NCI-H1092 treated with DMSO at 0.1 percent for 48 hours (cell line): ENCODE measurements at places on chromosomes 1 and 21.
A peak's percentile ranks its signal among the peaks of the same experiment; 100 is the strongest.

DNA sequence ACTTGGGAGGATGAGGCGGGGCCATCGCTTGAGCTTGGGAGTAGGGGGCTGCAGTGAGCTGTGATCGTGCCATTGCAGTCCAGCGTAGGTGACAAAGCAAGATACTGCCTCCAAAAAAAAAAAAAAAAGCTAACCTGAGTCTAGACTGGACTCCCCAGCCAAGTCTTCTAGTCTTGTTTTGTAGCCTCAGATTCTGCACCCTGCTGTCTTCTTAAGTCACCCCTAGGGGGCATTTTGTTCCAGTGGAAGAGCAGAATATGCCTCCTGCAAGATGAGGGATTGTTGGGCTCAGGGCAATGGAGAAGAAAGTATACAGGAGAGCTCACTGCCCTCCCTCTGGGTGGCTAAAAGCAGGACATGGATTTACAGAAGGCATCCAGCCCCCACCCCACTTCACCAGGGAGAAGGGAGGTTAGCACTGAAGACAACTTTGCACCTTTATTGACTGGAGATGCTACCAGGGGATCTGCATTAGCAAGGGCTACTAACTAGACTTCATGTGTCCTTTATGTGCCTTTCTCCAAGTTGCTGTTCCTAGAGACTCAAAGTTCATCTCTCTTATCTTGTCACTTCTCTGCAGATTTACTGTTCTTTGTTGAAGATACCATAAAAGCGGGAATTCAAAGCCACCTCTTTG lies 15.3 kb upstream of the RNF187 start:
- DNase-seq, result peak; percentile 56

DNA sequence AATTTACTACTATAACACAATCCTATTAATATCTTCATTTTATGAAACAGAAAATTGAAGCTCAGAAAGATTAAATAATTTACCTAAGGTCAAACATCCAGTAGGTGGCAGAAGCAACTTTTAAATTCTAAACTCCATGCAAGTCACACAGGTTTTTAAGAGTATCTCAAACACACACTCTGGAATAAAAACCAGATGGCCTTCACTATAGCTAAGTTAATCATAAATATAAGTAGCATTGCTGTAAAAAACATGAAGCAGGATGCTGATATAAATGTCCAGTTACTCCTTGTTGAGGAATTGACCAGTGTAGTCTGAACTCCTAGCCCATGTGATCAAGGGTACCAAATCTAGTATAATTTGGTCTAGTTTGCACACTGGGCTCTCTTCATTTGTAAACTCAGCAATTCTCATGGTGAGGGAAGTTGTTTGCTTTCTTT lies 9.4 kb upstream of the FMO3 start:
- DNase-seq, result peak; percentile 23

DNA sequence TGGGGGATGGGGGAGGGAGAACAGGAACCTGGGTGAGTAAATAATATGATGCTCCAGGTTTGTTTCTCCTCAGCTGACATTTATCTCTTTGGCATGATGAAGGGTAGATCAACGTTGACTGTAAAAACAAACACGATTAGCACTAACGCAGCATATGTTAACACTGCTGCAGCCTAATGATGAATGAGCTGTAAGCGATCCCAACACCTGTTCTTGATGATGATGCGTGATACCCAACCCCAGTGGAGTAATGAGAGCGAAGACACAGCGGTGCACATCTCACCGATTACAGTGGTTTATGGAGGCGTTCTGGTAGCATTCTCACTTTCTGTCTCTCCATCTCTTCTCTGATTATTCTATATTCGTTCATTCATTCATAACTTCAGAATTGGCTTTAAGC lies 640.4 kb downstream of the USP25 start:
- DNase-seq, result no peak

DNA sequence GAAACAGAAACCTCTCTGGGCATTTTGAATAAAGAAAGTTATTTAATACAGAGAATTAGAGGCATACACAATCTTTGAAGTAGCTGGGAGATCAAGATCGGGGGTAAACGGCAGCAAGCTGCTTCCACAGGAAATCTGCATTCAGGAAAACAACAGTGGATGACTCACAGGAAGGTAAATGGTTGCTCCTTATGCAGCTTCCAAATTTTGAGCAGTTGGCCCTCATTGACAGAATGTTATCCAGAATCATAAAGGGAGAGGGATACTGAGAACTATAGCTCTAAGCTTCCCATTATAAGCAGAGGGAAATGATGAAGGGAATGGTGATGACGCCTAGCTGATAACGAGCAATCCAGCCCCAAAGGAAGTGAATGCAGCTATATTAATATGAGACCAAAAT lies 28.6 kb downstream of the ZMYND12 start:
- DNase-seq, result no peak

GRCh38 chr1:25033030-25033827 lies 103.2 kb upstream of the RUNX3 start:
- DNase-seq, result no peak

DNA sequence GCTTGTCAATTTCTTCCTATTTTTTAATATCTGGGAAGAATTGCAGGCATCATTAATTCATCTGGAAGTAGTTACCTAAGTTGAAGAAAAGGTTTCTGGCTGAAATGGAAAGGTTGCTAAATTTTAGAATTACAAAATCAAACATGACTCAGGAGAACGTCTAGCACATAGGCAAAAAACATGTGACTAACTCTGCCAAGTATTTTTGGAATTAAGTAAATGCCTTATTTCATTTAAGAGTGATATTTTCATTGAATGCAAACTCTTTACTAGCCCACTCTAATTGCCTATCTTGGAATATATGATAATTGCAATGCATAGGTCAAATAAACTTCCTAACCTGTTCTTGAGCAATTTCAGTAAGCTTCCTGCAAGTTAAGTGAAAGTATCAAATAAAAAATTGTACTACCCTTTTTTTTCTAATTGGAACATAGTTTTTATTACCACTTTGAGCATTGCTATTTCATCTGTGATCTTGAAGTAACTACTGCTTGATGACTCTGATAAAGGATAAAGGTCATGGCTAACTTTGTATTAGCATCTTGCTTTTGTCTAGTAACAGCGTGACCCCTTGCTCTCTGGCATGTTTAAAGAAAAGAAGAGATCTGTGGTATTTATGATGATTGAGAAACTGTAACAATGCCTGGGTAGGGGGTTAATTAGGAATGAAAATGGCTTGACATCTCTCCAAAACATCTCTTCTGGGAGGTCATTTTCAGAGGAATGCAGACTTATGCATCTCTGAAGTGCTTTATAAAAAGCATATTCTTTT lies 208.3 kb upstream of the NCAM2 start:
- no peak for DNase-seq

DNA sequence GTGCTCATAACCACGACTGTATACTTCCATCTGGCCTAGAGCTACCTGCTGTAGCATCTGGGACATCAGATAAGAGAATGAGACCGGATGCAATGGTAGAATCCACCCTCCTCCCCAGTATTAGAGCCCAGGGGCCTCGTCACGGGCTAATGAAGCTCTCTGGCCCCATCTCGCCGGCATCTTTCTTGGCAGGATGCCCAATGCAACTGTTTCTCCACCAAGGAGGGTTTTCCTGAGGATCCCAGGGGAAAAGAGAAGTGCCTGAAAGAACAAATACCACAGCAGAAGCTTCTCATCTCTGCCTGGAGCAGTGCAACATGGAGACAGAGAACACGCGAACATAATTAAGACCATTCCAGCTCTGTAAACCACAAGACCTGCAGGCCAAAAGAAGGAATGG lies 80.0 kb downstream of the VWA5B1 start:
- peak; percentile 49 for DNase-seq

GRCh38 chr1:210061992-210062391 lies 124.0 kb downstream of the SYT14 start:
- no peak for DNase-seq

- DNase-seq, result no peak
These were observed 15.9 kb downstream of the PDIK1L start for GRCh38 chr1:26127235-26128163.

GRCh38 chr1:47351305-47351704 lies 17.7 kb downstream of the CMPK1 start:
- no peak for DNase-seq

DNA sequence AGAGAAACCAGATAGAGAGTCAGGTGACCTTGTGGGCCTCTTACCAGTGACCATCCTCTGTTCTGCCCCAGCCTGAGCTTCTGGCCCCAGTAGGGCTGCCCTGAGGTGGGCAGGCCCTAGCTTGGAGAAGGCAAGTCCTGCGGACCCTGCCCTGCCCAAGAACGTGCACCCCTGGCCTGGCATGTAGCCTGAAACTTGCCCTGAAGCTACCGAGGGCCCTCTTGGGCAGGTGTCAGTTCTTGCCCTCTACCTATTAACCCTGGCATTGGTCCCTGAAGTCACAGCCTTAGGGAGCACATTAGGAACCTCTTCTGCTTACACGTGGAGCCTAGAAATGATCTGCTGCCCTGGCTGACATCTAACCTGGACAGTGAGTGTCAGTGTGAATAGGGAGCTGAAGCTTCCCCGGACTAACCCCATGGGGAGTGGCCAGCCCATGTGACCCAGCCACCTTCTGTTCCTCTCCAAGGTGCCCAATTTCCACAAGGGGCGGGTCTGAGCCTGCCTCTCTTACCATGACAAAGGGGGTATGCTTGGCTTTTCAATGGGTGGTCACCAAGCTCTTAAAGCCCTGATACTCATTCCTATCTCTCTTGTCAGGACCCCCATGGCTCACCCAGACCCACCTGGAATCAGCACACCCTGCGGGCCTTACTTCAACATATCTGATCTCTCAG lies 163.0 kb downstream of the ZSCAN20 start:
- DNase-seq, result no peak

DNA sequence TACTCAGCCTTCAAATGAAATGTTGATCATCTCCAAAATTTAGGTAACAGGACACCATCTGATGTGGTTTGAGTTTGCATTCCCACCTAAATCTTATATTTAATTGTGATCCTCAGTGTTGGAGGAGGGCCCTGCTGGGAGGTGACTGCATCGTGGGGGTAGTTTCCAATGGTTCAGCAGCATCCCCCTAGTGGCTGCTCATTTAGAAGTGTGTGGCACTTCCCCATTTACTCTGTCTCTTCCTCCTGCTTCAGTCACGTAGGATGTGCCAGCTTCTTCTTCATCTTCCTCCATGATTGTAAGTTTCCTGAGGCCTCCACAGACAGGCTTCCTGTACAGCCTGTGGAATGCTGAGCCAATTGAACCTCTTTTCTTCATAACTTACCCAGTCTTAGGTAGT lies 731.2 kb downstream of the USP25 start:
- DNase-seq, result no peak

GRCh38 chr1:57729181-57729580 lies 305.3 kb upstream of the DAB1 start:
- DNase-seq, result no peak

- no peak for DNase-seq
These were observed 10.0 kb downstream of the MEX3A start for GRCh38 chr1:156072251-156072650.

GRCh38 chr1:223062177-223062576 lies 80.9 kb downstream of the TLR5 start:
- DNase-seq, result no peak

- no peak for DNase-seq
These were observed 4.5 kb upstream of the DDR2 start for GRCh38 chr1:162627662-162628296.

- no peak for DNase-seq
These were observed 196.7 kb upstream of the GALNT2 start for GRCh38 chr1:229870381-229870780.

- DNase-seq, result no peak
These were observed 20.0 kb downstream of the SLC45A1 start for GRCh38 chr1:8337776-8338525.

DNA sequence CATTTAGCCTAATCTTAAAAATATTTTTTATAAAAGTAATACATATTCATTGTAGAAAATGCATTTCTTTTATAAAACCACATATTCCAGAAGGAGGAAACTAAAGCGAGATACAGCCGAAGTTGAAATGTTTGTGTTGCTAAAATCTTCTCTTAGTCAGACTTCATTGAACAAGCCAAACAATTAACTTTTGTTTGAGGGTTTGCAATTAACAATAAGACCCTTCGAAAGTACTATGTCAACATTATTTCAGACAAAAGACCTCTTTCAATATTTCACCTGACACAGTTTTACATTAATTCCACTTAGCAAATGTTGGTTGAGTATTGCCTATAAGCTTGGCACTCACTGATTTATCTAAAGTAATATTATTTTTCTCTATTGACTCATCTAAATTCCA lies 354.0 kb upstream of the ADAMTS5 start:
- no peak for DNase-seq

GRCh38 chr1:90274376-90274775 lies 279.5 kb downstream of the ZNF326 start:
- DNase-seq, result no peak

GRCh38 chr1:205192287-205192686 lies 19.2 kb downstream of the DSTYK start:
- no peak for DNase-seq

DNA sequence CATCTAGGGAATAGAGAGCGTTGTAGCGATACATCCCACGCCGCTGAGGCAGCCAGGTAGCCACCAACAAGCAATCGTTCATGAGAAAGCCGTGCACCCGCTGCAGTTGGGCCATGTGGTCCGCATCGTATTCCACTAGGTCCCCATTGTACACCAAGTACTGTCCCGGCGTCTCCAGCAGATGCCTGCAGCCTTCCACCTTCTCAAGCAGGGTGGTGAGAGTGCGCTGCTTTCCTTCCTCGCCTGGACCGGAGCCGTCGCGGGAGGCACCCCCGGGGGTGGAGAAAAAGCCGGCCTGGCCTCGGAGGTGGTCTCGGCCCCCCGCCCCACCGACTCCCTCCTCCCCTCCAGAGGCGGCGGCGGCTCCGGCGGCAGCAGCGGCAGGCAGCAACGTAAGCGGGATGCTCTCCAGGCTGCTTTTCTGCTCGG lies 595 bp downstream of the EXOC8 start:
- no peak for DNase-seq

DNA sequence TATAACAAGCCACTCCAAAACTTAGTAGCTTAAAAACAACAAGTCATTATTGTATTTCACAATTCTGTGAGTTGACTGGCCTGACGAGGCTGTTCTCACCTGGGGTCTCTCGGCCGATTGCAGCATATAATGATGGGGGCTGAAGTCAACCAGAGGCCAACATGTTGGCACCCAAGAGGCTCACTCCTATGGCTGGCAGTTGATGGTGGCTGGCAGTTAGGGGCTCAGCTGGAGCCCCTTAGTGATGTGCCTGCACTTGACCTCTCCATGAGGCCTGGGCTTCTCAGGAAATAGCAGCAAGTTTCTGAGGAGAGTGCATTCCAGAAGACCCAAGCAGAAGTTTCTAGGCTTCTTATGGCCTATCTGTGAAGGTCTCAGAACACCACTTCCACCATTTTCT lies 459.4 kb downstream of the NPHP4 start:
- DNase-seq, result no peak

DNA sequence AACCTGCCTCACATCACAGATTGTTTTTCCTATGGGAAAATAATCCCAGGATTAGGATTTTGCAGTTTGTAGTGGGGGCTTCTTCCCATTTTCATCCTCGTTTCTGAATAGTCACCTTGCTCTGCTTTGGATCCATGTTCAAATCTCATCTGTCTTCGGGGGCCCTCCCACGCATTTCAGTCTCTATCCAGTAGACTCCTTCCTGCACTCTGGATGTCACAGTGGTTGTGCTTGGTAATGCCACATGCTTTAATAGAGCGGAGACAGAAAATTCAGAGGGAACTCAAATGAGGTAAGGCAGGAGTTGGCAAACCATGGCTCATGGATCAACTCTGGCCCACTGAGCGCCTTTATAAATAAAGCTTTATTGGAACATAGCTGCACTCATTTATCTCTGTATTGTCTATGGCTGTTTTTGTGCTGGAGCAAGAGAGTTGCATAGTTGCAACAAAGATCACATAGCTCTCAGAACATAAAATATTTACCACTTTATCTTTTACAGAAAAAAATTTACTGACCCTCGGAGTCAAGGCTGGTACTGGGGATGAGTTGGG lies 101.0 kb downstream of the SPATA46 start:
- DNase-seq, result no peak
